ENCODE measurements at places on chromosomes 7 and 10.

- DNase-seq = no peak
These were observed 42.3 kb upstream of the MDFIC start for GRCh38 chr7:114879554-114879953.

DNA sequence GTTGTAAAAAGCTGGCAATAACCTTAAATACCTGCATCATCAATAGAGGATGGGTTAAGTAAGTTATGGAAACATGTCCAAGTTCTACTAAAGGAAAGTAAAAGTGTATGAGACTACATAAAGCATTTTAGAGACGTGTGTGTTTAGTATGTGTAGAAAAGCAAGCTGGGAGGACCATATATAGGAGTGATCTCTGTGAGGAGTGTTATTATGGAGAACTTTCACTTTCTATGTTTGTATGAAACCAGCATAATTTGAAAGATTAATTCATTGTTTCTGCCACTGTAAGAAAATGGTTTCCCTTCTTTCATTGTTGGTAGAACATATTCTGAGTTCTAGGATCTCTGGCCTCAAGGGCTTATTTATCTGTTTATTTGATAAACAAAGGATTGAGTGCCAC lies 19.2 kb upstream of the PDLIM1 start:
- DNase-seq = no peak

DNA sequence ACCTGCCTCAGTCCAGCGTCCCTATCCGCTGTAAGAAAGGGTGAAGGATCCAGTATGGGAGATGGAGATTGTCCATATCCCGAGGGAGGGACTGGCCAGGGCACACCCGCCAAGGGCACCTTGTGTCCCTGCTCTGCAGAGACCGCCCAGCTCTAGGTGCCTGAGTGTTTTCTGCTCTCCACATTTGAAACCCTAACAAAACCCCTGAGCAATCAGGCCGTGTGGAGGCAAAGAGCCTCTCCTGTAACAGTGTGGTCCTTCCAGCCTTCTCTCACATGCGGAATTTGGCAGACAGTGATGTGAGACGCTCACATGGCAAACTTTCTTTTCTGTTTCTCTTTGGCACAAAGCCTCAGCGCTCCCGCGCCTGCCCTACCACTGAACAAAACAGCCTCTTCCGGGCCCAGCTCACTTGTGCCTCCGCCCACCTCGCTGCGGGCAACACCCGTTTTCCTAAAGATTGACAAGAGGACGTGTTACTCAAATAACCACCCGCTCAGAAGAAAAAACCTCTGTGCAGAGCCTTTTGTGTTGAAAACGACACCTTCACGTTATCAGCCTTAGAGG lies 514.8 kb downstream of the DNAJB6 start:
- no peak for DNase-seq

DNA sequence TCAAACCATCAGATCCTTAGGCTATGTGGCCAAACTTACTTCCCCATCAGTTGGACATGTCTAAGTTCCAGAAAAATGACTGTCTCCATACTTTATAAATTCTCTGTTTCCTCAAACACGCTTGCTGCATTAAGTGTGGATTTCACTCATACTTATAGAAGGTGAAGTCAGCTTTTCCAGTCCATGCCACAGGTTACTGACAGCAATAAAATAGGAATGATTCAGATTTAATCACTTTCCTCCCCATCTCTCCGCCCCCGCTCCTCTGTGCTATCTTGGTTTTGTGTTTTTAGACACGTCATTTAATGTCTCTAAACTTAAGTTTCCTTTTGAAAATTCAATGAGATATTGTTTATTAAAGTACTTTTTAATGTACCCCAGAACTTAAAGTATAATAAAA lies 1098.0 kb upstream of the C7orf33 start:
- no peak for DNase-seq

DNA sequence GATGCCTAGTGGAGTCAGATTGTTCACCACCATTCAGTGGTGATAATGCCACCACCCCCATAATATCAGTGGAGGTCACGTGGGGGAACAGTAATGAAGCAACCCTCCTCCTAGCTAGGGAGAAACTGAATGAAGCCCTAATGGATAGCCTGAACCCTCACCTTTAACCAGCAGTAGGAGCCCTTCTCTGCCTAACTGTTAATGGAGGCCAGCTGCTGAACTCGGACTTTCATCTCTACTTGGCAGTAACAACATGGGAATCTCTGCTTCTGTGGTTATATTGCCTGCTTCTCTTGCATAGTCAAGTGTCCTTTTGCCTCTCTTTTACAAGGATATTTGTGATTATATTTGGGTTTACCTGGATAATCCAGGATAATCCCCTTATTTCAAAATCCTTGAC lies 1097.9 kb downstream of the REEP3 start:
- DNase-seq = no peak

DNA sequence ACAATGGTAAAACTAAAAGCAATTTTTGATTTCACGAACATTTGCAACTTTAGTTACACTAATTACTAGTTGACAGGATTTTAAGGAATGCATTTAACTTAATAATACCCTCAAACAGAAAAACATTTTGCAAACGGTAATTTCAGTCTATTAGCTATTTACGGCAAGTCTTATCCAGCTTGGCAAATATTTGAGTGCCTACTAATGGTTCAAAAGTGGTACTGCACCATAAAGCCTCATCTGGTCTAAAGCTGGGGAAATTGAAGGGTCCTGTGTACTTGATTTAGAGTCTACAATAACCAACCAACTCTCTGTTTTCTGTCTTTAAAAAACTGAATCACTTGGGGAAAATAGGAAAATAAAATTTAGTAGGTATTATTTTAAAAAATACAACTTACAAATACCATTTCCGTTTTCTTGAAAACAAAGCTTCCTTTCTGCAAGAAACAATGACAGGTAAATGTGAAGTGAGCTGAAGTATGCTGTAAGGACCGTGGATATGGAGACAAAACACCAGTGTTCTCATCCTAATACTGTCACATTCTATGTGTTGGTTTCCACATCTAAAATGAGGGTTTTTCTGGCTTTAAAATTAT lies 142.3 kb downstream of the VPS50 start:
- peak; percentile 13 for DNase-seq

- DNase-seq = no peak
These were observed 119.1 kb upstream of the PFKP start for GRCh38 chr10:2948127-2948854.

DNA sequence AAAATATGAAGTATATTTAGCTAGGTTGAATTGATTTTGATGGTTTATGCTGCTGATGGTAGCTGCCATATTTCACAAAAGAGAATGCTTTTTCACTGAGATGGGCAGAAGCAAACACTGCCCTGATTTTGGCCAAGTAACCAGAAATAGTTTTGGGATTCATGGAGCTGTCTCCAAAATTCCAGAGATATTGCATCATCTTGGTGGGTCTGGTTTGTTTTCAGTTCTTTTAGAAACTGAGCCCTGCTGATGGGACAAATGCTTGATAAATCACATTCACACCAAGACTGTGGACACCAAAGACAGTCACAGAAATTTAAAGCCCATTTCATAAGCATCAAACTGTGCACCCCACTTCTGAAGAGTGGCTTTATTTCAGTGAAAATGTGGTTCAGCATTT lies 140.5 kb downstream of the BICC1 start:
- no peak for DNase-seq

DNA sequence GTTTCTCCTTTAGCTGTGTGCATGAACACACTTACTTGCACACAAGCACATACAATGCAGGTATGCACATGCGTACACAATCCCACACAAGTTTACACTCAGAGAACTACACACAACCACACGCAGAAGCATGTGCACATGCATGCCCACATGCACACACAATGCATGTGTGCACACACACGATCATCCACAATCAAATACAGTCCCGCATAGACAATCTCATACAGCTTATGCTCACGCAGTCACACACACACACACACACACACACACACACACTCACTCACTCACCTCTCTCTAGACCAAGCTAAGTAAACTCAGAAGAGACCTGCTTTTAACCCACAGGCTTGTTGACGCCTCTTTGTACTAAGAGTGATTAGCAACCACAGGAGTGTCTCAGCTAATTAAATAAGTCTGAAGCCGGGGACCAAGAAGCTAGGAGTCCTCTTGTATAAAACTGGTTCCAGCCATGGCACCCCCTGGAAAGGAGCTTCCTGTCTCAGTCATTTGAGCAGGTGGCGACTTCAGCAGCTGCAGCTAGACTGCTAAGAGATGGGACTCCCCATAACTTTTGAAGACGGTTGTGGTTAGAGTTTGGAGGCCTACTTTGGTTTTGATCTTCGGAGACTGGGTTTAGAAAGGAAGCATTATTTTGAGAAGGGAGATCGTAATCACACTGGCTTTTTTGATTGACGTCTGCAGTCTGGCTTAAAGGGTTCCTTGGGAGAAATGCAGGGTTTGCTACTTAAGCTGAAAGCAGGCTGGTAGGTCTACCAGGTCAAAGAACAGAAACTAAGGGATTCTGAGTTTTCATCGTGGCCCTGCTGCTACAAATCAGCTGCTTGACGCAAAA lies 82.3 kb upstream of the ADRB1 start:
- DNase-seq = no peak

GRCh38 chr7:136997735-136998134 lies 129.3 kb downstream of the CHRM2 start:
- DNase-seq = no peak

DNA sequence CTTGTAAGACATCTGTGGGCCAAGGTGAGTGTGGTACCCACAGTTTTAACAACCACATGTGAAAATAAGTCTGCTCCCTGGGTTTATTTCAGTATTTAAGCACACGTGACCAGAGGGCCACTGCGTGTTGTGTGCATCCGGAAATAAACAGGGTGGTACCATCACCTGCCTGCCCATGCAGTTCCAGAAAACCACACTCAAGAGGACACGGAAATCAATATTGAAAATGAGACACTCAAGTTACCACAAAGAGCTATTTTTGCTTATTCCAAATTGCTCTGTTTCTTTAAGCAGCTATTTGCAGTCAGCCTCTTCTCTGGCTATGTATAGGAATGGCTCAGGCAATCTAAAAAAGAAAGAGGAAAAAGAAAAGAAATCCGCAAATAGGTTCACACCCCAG lies 71.8 kb upstream of the LOXL4 start:
- DNase-seq = no peak

- DNase-seq = peak; percentile 10
These were observed 738 bp downstream of the VPS26A start for GRCh38 chr10:69124563-69125268.

DNA sequence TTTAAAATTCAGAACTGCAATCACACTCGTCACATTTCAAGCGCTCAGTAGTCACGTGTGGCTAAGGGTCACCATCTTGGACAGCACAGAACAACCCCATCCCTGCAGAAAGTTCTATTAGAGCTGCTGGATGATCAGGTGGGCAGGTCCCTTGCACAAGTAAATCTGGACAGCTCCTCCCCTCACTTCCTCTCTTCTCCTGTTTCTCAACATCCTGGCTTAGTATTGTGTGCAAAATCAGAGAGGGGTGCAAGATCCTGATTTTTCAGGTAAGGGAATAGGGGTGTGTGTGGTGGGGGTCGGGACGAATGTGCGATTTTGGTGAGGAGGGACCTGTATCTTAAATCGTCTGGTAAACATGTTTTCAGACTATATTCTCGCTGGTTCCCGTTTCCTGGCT lies at the start of gene GIMAP4:
Gene GIMAP4 (plus strand): TSS at position 222 of the 400 bp plus-strand sequence. CDS start 2,512 bp downstream, outside the sequence.
- DNase-seq = no peak

- no peak for DNase-seq
These were observed 27.9 kb upstream of the CDK14 start for GRCh38 chr7:90568213-90568612.

DNA sequence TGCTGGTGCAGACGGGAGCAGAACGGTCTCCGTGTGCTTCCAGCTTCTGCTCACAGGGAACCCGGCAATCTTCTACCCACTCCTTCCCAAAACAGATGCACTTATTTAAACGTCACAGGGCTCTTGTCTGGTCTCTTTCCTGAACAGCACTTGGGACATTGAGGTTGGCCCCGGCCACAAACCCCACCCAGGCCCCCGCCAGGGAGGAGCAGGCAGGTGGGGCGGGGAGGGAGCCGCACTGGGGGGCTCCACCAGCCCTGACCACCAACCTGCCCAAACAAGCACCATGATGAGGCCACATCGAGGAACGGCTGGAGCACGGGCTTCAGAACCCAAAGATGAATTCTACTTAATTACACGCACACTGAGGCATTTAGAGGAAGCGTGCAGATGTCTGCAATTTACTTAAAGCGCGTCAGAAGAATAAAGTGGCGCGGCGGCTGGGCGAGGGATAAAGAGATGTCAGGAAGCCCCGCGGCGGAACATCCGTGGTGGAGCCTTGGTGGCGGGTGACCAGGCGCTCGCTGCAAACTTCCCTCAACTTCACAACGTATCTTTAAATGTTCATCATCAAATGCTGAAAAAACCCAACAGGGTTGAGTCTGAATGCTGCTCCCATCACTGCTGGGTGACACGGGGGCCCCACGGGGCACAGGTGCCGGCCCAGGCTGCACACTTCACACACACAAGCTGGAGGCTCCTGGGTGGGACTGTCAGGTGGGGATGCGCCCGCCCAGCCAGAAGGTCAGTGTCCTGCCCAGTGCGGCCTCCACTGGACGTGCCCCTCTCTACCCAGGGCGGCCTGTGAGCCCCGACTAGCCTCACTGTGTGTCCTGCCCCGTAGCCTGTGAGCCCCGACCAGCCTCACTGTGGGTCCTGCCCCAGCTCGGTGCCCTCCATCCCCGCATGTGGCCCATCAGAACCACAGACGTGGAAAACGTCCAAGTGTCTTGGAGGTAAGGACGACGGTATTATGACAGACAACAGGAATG lies 279.2 kb downstream of the MAD1L1 start:
- DNase-seq = no peak

- DNase-seq = no peak
These were observed 372.5 kb downstream of the SDK1 start for GRCh38 chr7:3673524-3673923.

DNA sequence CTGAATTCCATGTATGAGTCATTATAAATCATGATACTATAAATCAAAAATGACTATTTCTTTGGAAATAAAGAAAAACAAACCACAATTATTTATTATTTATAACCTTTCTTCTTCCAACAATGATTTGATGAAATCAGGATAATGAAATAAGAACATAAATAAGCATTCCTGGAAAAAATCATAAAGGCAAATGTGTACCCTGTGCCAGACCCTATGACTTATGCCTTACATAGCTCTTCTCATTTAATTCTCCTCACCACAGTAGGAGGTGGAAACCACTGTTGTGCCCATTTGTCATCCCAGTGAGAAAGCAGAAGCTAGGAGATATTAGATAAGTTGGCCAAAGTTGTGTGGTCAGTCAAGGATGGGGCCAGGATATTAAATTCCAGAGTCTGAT lies 255.1 kb downstream of the DOCK4 start:
- no peak for DNase-seq

- DNase-seq = no peak
These were observed 140.0 kb downstream of the ITGB8 start for GRCh38 chr7:20470726-20471125.

- peak; percentile 95 for DNase-seq
These were observed 109.5 kb upstream of the TMEM72 start for GRCh38 chr10:44801383-44802327.

- DNase-seq = no peak
These were observed 2.1 kb downstream of the EPHB4 start for GRCh38 chr7:100825215-100825671.

DNA sequence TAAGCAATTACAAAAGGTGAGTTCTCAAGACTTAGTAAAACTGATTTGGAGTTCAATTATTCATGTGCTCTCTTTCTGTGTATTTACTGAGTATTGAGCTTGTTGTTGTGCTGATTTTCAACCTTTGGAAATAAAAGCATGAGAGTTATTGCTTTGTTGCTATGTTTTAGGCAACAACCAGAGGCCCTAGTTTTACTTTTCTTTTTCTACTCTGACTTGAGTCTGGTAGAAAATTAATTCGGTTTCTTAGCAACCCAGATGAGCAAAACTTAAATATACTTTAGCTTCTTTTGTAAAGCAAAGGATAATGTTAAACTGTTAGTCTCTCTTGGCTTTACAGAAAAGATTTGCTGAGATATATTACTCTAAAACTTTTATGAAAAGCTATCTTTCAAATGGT lies 66.4 kb upstream of the SCIN start:
- no peak for DNase-seq

GRCh38 chr10:34015700-34016099 lies 681.2 kb upstream of the NRP1 start:
- DNase-seq = no peak
